Hindlimb muscle (tissue), 1 donor: ENCODE measurements at places on chromosomes 6 and 20. TPM values are rescaled to one million over a fixed set of nuclear protein-coding genes. Genes with fewer than 3 reads are reported as not detected.

The EPHA7 gene
- polyA plus RNA-seq: 3.5 TPM

GRCh38 chr6:16514249-16514648 is 247.0 kb downstream of the ATXN1 start:
- no peak for DNase-seq

The ZNF165 gene
- polyA plus RNA-seq: 0.56 TPM

The PEDS1 gene
- polyA plus RNA-seq: 26.5 TPM

DNA sequence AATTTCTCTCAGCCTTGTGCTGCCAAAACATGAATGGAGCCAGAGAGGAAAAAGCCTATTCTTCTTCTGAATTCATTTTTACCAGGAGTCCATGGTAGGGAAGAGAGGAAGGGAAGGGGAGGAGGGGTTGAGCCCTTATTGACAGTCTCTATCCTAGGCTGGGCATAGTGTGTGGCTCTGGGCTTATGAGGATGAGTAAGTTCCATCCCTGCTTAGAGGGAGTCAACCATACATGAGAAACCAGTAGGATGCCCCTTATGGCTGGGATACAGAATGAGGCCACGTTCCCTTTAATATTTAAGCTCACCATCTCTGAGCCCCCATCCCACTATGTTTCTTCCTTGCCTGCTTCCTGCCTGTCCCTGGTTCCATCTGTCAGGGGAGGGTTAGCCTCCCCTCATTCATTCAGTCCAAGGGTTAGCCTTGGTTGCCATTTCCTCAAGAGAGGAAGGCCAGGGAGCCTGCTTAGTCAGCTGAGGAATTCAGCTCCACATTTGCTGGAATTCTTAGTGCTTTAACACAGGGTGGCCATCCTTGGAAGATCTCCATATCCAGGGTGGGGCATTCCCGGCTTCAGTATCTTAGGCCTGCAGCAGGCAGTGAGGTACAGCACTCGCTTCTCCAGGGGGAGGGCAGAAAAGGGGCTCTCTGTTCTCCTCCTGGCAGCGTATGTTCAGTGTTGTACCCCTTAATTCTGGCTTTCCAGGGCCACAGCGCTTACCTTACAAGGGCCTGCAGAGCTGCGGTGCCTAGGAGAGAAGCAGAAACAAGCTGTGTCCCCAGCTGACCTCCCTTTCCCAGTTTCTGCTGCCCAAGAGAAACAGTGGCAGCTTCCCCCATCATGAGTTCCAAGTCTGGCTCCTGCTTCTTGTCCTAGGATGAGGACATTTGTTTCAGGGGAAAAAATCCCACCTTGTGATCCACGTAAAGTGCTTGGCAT is 12.5 kb downstream of the SIRT5 start:
- no peak for DNase-seq

- no peak for DNase-seq
Measured at GRCh38 chr20:56411759-56412472, at the start of gene CASS4. Gene CASS4 (plus strand): TSS chr20:56412260. CDS start chr20:56412459, 199 bp downstream.

The STMN3 gene
- polyA plus RNA-seq: 13.5 TPM

The PREP gene
- polyA plus RNA-seq: 36.5 TPM

- DNase-seq: no peak
Measured at GRCh38 chr20:12159261-12159660, 241.6 kb downstream of the BTBD3 start.

The CDSN gene
- polyA plus RNA-seq: not detected

DNA sequence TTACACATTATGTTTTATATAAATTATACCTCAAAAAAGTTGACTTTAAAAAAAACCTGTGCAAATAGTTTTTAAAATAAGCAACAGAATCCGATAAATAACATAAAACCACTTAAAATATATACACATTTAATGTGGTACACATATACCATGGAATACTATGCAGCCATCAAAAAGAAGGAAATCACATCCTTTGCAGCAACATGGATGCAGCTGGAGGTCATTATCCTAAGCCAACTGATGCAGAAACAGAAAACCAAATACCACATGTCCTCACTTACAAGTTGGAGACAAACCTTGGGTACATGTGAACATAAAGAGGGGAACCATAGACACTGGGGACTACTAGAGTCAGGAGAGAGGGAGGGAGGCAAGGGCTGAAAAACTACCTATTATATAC is 4.0 kb upstream of the DEFB121 start:
- no peak for DNase-seq

The CD93 gene
- polyA plus RNA-seq: 66.7 TPM

The SLC17A1 gene
- polyA plus RNA-seq: not detected

The SFT2D1 gene
- 36.0 TPM for polyA plus RNA-seq

GRCh38 chr6:14513496-14514393 is 396.2 kb downstream of the CD83 start:
- DNase-seq: no peak

GRCh38 chr6:90088009-90088408 is 193.7 kb downstream of the GJA10 start:
- DNase-seq: no peak

GRCh38 chr20:21167261-21167660 is 41.4 kb downstream of the KIZ start:
- no peak for DNase-seq

- no peak for DNase-seq
Measured at GRCh38 chr6:149900620-149901443, 2.9 kb upstream of the RAET1E start.

DNA sequence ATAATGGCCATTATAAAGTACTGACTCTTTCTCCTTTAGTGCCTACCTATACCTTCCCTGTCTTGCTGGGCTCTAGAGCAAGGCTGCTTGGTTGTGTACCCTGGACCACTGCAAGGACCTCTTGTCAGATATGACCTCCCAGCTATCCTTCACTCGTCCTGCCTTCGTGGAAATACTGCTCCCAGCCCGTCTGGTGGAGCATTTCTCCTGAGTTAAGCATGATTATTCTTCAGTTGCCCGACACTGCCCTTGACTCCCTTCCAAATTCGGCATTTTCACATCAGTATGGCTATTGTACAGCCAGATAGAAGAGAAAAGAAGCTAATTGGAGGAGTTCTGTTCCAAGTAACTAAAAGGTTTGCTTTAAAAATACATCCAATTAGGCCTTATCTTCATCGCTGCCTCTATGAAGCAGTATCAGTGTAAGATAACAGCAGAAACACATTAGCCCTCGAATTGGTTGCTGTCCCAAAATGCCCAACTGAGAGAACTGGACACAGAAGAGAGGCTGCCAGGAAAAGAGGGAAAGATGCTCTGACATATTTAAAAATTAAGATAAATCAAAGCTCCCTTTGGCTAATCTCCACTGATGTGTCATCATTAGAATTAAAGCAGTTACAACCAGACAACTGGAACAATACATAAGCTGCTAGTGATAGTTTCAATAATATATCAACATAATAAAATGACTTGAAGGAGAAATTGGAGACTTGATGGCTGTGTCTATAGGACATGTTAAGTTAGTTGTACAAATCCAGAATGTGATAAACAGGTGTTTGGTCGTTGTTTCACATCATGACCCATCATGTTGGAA is 54.4 kb downstream of the OPRM1 start:
- DNase-seq: no peak

DNA sequence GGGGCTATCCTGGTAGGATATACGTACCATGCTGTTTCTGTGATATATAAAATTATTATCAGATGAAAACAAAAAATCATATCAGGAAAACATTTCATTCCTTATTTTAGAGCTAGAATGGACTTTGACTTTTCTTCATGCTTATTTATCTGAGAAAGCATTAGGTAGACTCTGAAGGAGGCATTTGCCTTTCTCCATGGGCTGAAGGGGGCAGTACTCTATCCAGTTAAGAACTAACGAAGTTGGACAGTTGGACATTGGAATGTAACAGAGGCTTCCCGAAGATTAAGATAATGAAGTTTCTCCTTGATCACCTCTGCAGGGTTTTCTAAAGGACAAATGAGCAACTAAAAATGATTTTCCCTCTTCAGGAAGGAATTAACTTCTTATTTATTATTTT is 233.9 kb downstream of the SAMD5 start:
- no peak for DNase-seq

The ZBTB46 gene
- polyA plus RNA-seq: 24.7 TPM

DNA sequence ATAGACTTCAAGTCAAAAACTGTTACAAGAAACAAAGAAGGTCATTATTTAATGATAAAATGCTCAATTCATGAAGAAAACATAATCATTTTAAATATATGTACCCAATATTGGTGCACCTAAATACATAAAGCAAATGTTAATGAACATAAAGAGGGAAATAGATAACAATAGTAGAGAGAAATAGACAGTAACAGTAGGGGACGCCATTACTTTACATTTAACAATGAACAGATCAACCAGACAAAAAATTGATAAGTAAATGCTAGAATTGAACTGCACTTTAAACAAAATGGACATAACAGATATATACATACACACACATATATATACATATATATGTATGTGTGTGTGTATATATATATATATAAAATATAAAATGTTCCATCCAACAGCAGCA is 37.4 kb downstream of the IL22RA2 start:
- DNase-seq: no peak

The FAM83C gene
- 0.17 TPM for polyA plus RNA-seq

The PHACTR1 gene
- polyA plus RNA-seq: 5.8 TPM

GRCh38 chr6:134599079-134599478 is 281.2 kb upstream of the SGK1 start:
- DNase-seq: no peak

The MYB gene
- polyA plus RNA-seq: 1.3 TPM

DNA sequence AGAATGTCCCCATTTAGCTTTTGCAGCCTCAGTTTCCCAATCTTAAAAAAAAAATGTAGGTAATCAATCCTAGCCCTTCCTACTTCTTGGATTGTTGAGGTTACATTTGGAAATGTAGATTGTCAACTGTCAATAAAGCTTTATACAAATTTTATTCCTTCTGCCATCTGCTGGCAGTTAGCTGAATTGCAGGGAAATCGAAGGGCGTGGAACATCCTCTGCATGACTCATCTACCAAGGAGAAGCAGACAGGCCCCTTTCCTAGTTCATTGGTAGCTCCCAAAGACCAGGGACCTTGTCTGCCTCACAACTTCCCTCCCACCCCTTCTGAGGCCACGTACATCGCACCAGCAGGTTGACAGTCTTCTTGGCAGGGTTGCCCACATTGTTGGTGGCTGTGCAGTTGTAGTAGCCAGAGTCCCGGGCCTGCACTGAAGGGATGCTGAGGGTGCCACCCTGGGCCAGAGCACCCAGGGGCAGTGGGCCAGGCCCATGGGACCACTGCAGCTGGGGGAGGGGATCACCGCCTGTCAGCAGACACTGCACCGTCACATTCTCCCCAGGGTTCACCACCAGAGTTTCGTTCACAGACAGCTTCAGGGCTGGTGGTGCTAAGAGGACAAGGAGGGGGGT is 43.6 kb downstream of the MDGA1 start:
- no peak for DNase-seq

The TNF gene
- polyA plus RNA-seq: 0.12 TPM

GRCh38 chr6:43644940-43645612 is at the start of gene RSPH9:
Gene RSPH9 (plus strand): TSS chr6:43645036. CDS start chr6:43645099, 63 bp downstream.
- peak; percentile 80 for DNase-seq

- DNase-seq: no peak
Measured at GRCh38 chr6:113115196-113115595, 741.9 kb upstream of the MARCKS start.
